ENCODE measurements at places on chromosomes 1 and 21. TPM values are rescaled to one million over a fixed set of nuclear protein-coding genes. Genes with fewer than 3 reads are reported as not detected.

Gene ZBTB8A
- total RNA-seq = 0.33 TPM

Gene BCAS2
- 49.0 TPM for total RNA-seq

Gene CR1
- not detected for total RNA-seq

Gene NHLH1
- 0.45 TPM for total RNA-seq

Gene SMYD3
- total RNA-seq = 20.2 TPM

Gene RGS8
- total RNA-seq = 0.05 TPM

Gene APCS
- not detected for total RNA-seq

Gene PGLYRP3
- total RNA-seq = not detected

Gene C1orf216
- total RNA-seq = 11.6 TPM

Gene FCAMR
- total RNA-seq = not detected

Gene OR2T11
- total RNA-seq = not detected

Gene OR2T35
- not detected for total RNA-seq

Gene MPL
- not detected for total RNA-seq

Gene RBM34
- 120 TPM for total RNA-seq

Gene MROH7
- total RNA-seq = not detected

Gene OLFM3
- total RNA-seq = not detected

Gene ATAD3C
- total RNA-seq = 1.2 TPM

Gene FOXD2
- 0.10 TPM for total RNA-seq

Gene PRDM16
- not detected for total RNA-seq

Gene APH1A
- total RNA-seq = 96.6 TPM
